Gastrocnemius medialis (tissue), 4 donors: ENCODE measurements at places on chromosomes 16 and 17. TPM values are rescaled to one million over a fixed set of nuclear protein-coding genes. Genes with fewer than 3 reads are reported as not detected.

Gene KRT14
- total RNA-seq, result not detected

Gene NOXO1
- total RNA-seq, result 0.33 TPM

Gene GH1
- total RNA-seq, result not detected

Gene HOXB8
- total RNA-seq, result not detected

Gene TBC1D26
- not detected for total RNA-seq

Gene DYNLRB2
- not detected for total RNA-seq

Gene KRTAP4-6
- total RNA-seq, result not detected

Gene MYADML2
- 21.7 TPM for total RNA-seq

Gene ALDH3A1
- total RNA-seq, result not detected

Gene ACSF3
- total RNA-seq, result 17.8 TPM

Gene PRR35
- not detected for total RNA-seq

Gene SLC52A1
- total RNA-seq, result not detected

Gene SNX20
- 0.17 TPM for total RNA-seq

- H3K27ac ChIP-seq, result no peak overlapping the region
- H3K36me3 ChIP-seq, result no peaks in the 10 kb centered on the region
- no peak overlapping the region for H3K4me3 ChIP-seq
- DNase-seq, result no peak
- H3K4me1 ChIP-seq, result no peaks in the 10 kb centered on the region
Measured at GRCh38 chr16:55836158-55836611, 3.3 kb upstream of the CES1 start.

GRCh38 chr16:85735225-85735635 is 15.7 kb downstream of the C16orf74 start:
- H3K4me3 ChIP-seq, result no peak overlapping the region
- no peak overlapping the region for H3K27ac ChIP-seq
- no peaks in the 10 kb centered on the region for H3K36me3 ChIP-seq
- no peaks in the 10 kb centered on the region for H3K27me3 ChIP-seq

GRCh38 chr16:477301-478157 is 50.0 kb upstream of the CAPN15 start:
- no peak overlapping the region for H3K4me3 ChIP-seq
- H3K4me1 ChIP-seq, result peaks cover 5% of the 10 kb centered on the region
- peak; percentile 75 for DNase-seq
- peak overlapping the region; percentile 87 for H3K27ac ChIP-seq
- no peaks in the 10 kb centered on the region for H3K27me3 ChIP-seq
- H3K36me3 ChIP-seq, result no peaks in the 10 kb centered on the region

DNA sequence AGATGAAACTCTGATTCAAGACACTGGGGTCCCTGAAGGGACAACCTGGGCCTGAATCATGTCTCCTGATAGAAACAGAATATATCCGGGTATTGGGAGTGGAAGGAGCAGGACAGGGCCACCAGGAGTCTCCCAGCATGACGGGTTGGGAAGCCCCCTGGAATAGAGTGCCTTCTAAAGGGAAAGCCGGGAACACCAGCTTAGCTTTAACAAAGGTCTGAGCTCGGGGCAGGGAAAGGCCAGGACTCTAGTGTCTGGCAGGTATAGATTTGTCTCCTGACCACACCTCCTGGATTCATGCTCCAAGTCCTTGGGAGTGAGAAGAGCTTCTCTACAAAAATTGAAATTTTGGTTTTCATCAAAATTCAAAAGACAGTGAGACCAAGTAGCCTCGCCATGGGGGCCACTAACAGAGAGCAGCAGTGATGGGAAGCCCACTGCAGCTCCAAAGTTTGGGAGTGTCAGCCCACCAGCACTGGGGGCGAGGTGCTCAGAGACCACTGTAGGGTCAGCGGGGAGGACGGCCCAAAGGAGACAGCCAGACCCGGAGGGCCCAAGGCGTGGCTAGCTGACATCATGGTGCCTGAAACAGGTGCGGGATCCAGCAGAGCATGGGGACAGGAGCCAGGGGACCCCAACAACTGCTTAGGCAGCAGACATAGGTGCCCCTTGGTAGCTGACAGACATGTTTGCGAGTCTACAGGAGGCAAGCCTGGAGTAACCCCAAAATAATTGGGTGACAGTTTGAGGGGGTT is 81.0 kb downstream of the C16orf78 start:
- H3K36me3 ChIP-seq, result no peaks in the 10 kb centered on the region
- no peak for DNase-seq
- no peaks in the 10 kb centered on the region for H3K27me3 ChIP-seq
- no peak overlapping the region for H3K4me3 ChIP-seq
- H3K4me1 ChIP-seq, result no peaks in the 10 kb centered on the region

DNA sequence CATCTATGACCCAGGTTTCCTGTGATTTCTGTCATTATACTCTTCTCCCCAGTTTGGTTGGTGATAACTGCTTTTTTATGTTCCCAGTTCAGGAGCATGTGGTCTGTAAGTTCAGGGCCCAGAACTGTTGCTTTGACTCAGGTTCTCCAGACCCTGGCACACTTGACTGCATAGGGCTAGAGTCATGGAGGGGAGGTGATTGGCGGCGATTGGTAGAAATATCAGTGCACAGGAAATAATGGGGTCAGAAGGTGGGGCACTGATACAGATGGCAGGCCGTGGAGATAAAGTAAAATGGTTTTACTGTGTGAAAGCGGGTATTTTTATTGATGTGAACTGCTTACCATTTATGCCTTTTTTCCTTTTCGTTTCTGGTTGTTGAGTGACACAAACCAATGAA is 28.7 kb downstream of the TAC4 start:
- no peak overlapping the region for H3K27ac ChIP-seq
- peaks cover 20% of the 10 kb centered on the region for H3K4me1 ChIP-seq
- no peak for DNase-seq
- H3K27me3 ChIP-seq, result no peaks in the 10 kb centered on the region
- H3K36me3 ChIP-seq, result peaks cover 4% of the 10 kb centered on the region

DNA sequence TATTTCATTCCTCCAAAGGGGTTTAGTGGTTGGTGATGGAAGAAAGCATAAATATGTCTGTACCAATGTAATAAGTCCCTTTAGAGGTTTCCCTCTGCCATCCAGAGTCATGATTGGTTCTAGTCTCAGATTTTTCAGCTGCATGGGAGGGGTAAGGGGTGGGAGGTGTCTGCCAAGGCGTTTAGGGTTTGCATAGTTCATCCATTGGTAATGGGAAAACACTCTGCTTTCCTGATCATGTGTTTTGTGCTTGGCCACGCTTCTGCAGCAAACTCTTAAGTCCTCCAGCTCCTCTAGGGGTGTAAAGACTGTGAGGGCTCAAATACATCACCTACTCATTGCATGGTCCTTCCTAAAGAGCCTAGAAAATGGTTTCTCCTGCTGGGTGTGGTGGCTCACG is 29.8 kb downstream of the LIG3 start:
- peaks cover 11% of the 10 kb centered on the region for H3K4me1 ChIP-seq
- H3K27me3 ChIP-seq, result no peaks in the 10 kb centered on the region
- no peak for DNase-seq
- H3K4me3 ChIP-seq, result no peak overlapping the region
- H3K36me3 ChIP-seq, result peaks cover 28% of the 10 kb centered on the region

DNA sequence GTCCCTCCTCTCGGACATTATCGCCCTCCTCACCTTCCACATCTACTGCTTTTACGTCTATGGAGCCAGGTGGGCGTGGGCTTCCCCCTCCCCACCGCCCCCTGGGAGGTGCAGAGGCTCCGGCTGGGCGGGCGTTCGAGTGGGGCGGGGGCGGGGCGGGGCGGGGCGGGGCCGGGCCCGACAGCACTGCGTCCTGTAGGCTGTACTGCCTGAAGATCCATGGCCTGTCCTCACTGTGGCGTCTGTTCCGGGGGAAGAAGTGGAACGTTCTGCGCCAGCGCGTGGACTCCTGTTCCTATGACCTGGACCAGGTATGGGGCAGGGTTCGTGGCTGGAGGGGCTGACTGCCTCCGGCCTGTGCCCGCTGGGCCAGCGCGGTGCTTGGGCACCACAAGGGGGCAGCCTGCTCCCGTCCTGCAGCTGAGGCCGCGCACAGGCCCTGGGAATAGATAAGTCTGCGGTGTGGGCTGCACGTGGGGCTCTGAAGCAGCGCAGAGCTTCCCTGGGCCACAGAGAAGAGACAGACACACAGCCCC is 9.2 kb downstream of the PIGQ start:
- H3K4me1 ChIP-seq, result no peaks in the 10 kb centered on the region
- H3K27me3 ChIP-seq, result no peaks in the 10 kb centered on the region
- peak; percentile 72 for DNase-seq
- no peaks in the 10 kb centered on the region for H3K36me3 ChIP-seq
- H3K27ac ChIP-seq, result no peak overlapping the region

GRCh38 chr16:66814734-66815133 is 13.3 kb upstream of the TERB1 start:
- no peak for DNase-seq
- H3K4me3 ChIP-seq, result no peak overlapping the region
- peaks cover 2% of the 10 kb centered on the region for H3K36me3 ChIP-seq
- no peaks in the 10 kb centered on the region for H3K4me1 ChIP-seq

GRCh38 chr16:29756654-29757053 is 10.9 kb upstream of the C16orf54 start:
- no peaks in the 10 kb centered on the region for H3K4me1 ChIP-seq
- no peaks in the 10 kb centered on the region for H3K36me3 ChIP-seq
- no peak overlapping the region for H3K4me3 ChIP-seq
- H3K27ac ChIP-seq, result no peak overlapping the region

- H3K4me3 ChIP-seq, result no peak overlapping the region
- H3K27me3 ChIP-seq, result no peaks in the 10 kb centered on the region
- no peak overlapping the region for H3K27ac ChIP-seq
- H3K36me3 ChIP-seq, result no peaks in the 10 kb centered on the region
- DNase-seq, result no peak
Measured at GRCh38 chr17:65359016-65359415, 202.4 kb downstream of the AXIN2 start.

DNA sequence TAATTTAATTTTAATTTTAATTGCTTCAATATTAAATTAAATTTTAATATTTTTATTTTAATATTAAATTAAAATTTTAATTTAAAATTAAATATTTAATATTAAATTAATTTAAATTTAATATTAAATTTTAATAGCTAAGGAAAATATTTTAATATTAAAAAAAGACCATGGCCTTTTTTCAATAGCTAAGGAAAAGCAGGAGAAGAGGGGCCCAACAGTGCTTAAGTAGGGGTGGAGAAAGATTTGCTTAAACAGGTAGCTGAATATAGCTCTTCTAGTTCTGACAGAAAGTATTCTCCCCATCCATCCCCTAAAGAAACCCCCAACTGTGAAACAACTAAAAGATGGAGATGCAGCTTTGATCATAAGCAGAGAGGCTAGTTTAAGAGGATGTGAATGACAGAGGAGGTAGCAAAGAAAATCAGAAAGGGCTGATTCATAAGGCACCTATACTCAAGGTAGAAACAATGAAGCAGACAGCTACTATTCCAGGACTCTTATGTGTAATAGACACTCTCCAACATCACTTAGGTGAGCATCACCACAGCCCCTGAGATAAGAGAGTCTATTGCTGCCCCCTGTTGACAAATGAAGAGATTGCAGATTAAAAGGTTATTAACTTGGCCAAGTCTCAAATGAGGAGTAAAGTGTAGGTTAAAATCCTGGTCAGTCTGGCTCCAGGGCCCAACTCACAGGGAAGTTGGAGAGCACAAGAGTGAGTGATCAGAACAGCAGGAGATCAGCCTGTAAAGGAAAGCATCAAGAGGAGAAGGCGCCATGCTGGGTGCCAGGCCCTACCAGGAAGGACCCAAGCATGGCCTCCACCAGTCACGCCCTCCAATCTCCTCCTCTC is 7.8 kb upstream of the RNASEK start:
- no peak overlapping the region for H3K4me3 ChIP-seq
- no peaks in the 10 kb centered on the region for H3K27me3 ChIP-seq
- H3K27ac ChIP-seq, result no peak overlapping the region
- H3K36me3 ChIP-seq, result no peaks in the 10 kb centered on the region
- no peak for DNase-seq
- no peaks in the 10 kb centered on the region for H3K4me1 ChIP-seq

DNA sequence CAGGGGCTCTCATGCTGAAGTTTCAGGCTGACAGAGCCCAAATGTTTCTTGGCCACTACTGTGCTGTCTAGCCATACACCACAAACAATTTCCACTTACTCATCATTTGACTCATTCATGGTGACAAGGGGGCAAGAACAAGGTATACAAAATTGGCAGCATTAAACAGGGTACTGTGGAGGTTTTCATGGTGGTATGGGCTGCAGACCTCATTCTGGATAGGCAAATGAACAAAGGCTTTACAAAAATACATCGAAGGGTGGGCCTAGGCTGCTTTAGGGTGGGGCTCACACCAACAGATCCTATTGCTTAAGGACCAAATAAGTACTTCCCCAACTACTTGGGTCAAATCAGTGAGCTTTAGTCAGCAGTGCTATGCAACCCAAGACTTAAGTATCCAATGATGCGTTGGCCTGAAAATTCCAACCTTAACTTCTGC is 53.0 kb downstream of the N4BP1 start:
- no peak for DNase-seq
- no peak overlapping the region for H3K27ac ChIP-seq
- H3K4me3 ChIP-seq, result no peak overlapping the region
- H3K36me3 ChIP-seq, result no peaks in the 10 kb centered on the region

GRCh38 chr17:75003070-75003956 is 9.2 kb upstream of the MRPL58 start:
- H3K27ac ChIP-seq, result no peak overlapping the region
- no peak for DNase-seq
- no peaks in the 10 kb centered on the region for H3K4me1 ChIP-seq
- no peak overlapping the region for H3K4me3 ChIP-seq

- H3K4me1 ChIP-seq, result no peaks in the 10 kb centered on the region
- no peak overlapping the region for H3K27ac ChIP-seq
- no peaks in the 10 kb centered on the region for H3K36me3 ChIP-seq
Measured at GRCh38 chr16:57941016-57941664, 29.8 kb downstream of the CNGB1 start.

GRCh38 chr17:40072040-40072734 is 9.4 kb downstream of the THRA start:
- H3K4me3 ChIP-seq, result no peak overlapping the region
- H3K27me3 ChIP-seq, result no peaks in the 10 kb centered on the region
- H3K4me1 ChIP-seq, result peaks cover 90% of the 10 kb centered on the region
- H3K36me3 ChIP-seq, result no peaks in the 10 kb centered on the region
- peak; percentile 94 for DNase-seq

DNA sequence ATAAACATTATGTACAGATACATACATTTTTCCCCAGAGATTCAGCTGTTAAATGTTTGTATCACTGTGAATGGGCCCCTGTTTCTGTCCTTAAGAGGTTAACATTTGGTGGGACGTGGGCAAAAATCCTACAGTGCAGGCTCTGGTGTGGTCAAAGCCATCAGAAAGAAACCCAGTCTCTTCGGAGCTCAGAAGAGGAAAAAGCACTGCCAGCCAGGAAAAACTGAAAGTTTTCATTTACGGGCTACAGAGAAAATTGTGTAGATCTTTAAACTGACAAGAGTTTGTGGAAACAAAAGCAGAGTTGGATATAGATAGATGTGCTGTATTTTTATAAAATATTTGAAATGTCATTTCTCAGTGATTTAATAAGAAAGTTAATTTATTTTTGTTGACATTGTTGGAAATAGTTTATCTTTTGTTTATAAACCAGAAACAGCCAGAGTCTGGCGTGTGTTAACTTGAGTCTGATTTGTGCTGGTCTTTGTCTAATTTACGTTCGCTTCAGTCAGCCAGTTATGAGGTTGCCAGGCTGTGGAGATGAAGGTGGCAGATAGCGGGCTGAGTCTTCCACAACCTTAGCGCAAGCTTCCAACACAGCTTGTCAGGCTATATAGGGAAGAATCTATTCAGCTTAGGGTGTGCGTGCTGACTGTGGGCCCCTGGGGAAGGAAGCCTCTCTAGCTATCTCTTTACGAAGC is 9.5 kb upstream of the TEKT3 start:
- peak overlapping the region; percentile 45 for H3K27ac ChIP-seq
- no peak for DNase-seq
- H3K4me1 ChIP-seq, result no peaks in the 10 kb centered on the region
- no peaks in the 10 kb centered on the region for H3K36me3 ChIP-seq
